ENCODE measurements at places on chromosomes 7 and 10.

DNA sequence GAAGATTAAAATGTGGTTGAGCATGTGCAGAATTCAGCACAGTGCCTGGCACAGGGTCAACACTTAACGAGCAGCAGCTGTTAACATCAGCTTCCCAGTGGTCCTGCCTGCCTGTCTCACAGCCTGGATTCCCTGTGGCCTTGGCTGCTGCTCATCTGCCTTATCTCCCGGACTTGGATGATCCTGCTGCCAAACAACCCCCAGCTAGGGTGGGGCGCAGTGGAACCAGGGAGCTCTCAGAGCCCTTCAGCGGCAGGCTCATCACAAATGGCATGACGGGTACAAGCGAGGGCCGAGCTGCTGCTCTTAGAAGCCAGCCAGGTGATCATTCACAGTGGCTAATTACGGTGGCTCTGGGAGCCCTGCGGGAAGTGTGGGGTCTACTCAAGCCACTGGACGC lies 13.0 kb upstream of the SMARCD3 start:
- no peak for DNase-seq

DNA sequence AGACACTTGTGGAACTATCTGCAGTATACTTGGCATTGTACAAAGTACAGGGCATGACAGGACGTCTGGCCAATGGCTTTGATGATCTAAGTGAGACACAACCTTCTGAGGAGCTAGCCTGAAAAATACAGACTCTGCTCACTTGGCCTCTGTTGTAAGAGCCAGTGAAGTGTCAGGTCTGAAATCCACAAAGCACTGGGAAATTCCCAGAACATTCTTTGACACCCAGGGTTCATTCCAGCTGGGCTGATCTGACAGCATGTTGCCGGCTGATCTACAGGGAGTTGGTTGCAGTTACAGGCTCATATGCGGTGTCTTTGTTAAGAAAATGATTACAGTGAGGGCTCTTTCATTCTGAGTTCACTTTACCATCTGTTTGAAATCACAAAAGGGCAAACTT lies 354.6 kb downstream of the PHF14 start:
- no peak for DNase-seq

DNA sequence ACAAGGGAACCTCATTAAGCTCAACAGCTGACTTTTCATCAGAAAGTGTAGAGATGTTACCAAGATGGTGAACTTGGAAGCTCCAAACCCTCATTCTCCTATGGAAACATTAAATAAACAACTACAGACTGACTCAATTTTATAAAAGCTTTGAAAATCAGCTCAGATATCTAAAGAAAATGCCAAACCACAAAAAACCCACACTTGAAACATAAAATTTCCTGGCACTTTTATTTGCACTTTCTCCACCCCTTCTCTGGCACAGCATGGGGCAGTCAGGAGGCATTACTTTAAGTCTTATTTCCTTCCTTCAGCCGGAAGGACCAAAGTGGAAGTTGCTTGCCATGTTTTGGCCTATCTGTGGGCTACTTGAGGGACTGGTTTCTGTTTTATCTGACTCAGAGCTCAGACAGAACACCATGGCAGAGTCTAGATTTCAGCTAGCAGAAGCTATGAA lies 114.7 kb downstream of the ODAD2 start:
- no peak for DNase-seq

DNA sequence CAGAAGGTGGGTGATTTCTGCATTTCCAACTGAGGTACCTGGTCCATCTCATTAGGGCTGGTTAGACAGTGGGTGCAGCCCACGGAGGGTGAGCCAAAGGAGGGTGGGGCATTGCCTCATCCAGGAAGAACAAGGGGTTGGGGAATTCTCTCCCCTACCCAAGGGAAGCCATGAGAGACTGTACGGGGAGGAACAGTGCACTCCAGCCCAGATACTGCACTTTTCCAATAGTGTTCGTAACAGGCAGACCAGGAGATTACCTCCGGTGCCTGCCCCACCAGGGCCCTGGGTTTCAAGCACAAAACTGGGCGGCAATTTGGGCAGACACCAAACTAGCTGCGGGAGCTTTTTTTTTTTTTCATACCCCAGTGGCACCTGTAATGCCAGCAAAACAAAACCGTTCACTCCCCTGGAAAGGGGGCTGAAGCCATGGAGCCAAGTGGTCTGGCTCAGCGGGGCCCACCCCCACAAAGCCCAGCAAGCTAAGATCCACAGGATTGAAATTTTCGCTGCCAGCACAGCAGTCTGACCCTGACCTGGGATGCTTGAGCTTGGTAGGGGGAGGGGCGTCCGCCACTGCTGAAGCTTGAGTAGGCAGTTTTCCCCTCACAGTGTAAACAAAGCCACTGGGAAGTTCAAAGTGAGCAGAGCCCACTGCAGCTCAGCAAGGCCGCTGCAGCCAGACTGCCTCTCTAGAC lies 31.2 kb downstream of the ARMC10 start:
- no peak for DNase-seq

DNA sequence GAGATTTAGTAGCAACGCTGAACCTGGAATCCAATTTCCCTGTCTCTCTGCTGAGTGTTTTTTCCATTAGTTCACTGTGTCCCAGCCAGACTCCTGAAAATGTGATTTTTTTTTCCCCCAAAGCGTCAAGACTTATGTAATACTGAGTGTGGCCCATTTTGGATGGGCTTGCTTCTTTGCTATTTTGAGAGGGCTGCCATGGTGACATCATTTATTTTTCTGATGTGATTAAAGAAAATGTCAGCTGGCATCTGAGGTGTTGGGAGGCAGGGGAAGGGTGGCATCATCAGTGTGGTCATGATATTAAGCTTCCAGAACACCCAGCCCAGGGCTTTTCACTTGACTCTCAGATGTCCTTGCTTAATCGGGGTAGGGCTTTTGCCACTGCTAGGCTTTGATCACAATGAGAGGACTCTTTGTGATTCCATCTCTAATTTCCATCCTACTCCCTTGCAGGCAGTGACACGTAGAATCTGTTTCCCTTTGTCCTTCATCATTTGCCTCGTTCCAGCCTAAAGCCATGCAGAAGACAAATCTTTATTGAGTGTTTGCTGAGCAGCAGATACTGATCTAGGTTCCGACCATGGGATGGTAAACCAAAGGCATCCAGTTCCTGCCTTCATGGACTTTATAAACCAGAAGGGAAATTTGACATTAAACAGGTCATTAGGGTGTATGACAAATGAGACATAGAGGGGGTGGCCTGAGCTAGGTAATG lies 7.4 kb downstream of the ZNF365 start:
- no peak for DNase-seq

DNA sequence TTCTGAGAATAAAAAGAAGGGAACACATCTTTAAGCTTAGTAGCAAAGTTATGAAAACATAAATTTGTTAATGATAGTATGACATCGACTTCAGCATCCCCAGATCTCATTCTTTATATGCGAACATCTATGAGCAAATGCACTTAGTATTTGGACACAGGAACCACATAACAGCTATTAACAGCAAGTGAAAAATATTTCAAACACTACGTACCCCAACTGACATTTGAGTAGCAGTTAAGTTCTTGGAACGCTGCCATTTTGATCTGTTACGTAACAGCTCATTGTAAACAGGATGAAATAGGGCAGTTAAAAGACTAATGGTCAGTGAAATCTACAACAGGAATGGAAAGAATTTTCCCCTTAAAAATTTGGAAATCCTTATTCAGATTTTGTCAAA lies 428.9 kb downstream of the TNS3 start:
- peak; percentile 78 for DNase-seq

DNA sequence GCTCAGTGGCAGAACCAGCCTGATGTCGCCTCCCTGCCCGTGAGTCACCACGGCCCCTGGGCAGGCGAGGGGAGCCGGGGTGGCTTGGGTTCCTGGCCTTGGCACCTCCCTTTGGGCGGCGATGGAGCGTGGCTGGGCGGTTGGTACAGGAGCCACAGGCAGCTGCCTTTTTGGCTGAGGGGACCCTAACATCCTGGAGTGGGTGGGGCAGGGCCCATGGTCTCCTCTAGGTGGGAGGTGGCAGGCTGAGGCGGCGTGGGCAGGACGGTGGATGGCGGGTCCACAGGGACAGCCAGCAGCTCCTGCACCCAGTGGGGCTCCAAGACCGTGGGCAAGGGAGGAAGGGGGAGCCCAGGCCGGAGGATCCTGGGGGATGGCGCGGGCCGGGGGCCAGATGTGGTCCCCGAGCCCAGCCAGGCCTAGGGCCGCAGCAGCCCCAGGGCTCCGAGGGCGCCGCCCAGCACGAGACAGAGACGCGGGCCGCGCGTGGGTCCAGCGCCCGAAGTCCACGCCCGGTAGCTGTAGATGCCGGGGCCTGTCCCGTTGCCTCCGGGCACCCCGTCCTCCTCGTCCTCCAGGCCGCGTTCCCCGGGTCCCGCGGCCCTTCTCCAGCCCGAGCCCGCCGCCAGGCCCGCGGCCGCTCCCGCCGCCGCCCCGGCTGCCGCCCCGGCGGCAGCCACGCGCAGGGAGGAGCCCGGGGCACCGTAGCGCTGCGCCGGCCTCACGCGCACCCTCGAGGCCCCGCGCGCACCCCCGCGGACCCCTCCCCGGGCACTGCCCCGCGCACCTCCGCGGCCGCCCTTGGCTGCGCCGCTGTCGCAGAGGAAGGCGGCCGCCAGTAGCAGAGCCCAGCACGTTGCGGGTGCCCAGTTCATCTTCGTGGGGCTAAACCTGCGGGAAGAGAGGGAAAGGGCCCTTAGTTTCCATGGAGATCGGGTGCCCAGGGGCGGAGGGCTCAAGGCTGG lies 1.3 kb downstream of the SPRN start:
- DNase-seq = no peak

GRCh38 chr10:22230158-22230833 lies 12.5 kb upstream of the EBLN1 start:
- DNase-seq = no peak

DNA sequence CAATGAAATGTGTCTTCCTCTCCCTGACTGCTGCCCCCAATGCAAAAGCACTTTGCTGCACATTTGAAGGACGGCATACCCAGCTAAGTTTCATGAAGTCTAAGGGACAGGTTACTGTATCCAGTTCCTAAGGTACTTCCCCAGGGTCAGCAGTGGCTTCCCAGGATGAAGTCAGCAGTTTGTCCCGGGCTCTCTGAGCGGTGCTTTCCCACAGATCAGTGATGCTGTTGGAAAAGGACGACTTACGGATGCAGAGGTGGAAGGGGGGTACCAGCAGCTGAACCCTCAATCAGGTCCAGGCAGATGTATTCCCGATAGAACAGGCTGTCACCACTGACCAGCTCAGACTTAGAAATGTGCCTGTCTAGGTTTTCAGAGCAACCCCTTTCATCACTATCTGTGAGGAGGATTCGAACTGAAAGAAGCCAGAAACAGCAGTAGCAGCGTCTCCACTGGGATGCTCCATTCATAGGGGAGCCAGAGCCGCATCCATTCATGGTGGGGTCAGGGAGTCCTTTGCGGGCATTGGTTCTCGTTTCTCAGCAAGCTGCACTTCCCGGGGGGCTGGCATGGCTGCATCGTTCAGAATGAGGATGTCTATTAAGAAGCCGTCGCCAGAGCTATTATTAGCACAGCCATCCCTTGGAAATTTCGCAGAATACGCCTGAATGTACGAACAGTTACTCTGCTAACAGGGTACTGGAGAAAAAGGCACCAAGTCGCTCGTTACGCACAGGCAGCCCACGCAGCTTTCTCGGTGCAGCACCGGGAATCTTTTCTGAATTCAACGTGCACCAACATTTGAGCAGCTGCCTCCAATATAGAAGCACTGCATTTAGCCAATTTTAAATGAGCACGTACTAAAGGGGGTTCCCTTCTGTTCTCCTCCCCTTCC lies 303.7 kb downstream of the PRPF18 start:
- peak; percentile 21 for DNase-seq

DNA sequence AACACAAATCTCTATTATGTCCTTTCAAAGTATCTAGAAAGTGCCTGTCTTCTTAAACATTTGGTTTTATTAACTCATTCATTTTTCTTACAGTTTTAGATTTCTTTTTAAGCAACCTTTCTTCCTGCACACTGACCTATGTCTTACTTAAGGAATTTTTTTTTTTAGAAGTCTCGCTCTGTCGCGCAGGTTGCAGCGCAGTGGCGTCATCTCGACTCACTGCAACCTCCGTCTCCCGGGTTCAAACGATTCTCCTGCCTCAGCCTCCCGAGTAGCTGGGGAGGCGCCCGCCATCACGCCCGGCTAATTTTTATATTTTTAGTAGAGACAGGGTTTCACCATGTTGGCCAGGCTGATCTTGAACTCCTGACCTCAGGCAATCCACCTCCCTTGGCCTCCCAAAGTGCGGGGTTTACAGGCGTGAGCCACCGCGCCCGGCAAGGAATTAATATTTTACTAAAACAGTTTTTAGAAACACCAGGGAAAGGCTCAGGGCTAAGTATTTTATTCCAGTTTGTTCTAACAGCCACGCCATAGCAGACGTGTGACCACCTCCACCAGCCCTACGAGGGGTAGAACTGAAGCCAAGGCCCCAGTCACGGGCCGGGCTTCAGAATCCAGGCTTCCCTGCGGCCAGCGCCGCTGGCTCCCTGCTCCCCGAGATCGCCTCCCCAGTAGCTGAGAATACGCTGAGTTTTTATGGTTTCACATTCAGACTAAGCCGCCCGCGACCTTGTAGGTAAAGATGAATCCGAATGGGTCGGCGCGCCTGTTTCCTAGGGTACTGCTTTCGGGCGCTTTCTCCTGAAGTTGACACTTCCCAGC lies 941 bp upstream of the LUC7L2 start:
- DNase-seq = no peak

DNA sequence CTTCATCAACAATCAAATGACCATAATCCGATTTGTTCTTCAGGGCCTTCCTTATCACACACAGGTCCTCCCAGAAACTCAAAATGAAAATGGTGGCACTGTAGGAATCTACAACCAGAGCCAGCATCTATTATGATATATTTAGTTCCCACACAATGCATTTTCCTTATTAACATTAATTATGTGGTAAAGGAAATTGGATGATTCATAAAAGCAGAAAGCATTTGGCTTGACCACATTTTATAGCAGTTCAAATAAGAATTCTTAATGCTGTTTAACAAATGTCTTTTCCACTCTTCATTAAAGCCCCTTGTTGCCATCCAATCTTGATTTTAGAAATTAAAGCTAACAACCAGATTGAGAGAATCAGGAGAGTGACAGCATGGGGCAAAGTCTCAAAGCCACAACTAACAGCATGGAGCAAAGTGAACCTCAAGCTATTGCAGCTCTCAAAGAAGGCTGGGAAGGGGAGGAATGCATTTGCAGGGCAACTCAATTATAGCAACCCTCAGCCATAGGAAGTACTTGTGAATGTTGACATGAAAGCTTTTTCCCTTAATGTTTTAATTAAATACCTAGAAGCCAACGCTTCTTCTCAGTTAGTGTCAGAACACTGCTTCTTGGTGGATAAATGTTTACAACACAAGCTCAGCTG lies 549.1 kb downstream of the NXPH1 start:
- no peak for DNase-seq

DNA sequence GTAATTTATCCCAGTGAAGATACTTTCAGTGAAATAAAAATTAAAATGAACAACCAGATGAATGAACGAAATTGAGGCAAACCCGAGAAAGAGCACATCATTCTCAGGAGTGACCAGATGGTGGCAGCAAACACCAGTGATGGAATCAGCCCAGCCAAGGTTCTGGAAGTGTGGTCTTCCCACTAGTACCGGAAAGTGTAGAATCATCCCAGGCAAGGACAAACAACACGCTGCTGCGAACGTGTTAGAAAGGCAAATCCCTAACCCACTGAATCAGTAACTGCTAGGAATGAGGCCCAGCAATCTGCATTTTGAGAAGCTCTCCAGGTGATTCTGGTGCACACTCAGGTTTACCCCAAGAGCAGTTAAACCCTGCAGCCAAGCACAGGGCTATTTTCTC lies 15.5 kb upstream of the SLC18A3 start:
- DNase-seq = peak; percentile 80
